ENCODE measurements at places on chromosomes 1 and 21.

DNA sequence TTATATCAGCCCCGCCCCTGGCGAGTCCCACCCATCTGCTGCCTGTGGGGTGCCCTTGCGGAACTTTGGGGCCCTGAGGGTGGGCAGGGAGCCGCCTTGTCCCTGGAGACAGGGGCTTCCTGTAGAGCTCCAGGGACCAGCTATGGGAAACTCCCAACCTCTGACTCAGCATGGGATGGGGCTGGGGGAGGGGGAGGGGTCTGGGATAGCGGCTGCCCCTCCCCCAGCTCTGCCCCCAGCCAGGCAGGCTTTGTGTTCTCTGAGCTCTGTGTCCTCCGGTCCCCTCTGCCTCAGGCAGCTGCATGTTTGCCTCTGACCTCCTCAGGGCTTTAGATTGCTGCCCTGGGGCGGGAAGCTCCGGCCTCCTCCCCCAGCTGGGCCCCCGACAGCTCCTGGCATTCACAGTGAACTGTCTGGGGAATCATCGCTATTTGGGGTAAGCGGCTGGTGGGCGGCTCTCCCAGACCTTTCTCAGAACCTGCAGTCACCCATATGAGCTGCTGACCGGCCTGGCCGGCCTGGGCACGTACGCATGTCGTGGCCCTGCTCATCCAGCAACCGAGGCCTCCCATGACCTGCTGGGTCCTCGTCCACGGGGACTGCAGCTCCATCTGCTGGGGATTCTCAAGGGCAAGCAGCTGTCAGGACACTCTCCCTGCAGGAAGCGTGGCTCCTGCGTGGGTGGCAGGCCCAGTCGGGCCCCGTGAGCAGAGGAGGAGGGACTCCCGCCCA, 17.1 kb downstream of the ARHGEF16 start:
- peak; percentile 86 for DNase-seq

GRCh38 chr1:212794561-212795014, 2.9 kb downstream of the TATDN3 start:
- no peak for DNase-seq

DNA sequence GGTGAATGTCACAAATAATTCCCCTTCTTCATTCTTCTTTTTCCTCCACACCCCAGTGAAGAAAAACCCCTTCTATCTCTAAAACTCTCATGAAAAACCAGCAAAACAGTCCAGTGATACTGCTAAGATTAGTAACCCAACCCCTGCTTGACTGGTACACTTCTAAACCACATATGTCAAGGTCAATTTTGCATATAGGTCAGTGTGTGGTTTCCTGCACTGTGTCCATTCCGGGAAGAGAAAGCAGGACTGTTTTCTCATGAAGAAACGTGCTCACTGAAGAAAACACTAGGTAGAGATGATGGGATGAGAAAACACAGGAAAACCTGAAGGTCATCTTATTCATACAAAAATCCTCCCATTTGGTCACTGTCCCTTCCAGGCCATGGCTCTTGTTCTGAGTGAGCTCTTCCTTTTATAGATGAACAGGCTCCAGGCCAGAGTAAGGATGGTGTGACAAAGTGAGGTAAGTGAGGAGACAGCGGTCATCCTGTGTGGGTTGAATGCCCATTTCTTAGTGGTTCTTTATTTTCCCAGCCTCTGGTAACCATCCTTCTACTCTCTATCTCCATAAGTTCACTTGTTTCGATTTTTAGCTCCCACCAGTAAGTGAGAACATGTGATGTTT, 122.7 kb downstream of the FASLG start:
- DNase-seq = no peak

GRCh38 chr1:229716069-229716468, 90.0 kb downstream of the URB2 start:
- no peak for DNase-seq

- DNase-seq = no peak
Observed at GRCh38 chr1:78958711-78959110, 47.8 kb downstream of the ADGRL4 start.

DNA sequence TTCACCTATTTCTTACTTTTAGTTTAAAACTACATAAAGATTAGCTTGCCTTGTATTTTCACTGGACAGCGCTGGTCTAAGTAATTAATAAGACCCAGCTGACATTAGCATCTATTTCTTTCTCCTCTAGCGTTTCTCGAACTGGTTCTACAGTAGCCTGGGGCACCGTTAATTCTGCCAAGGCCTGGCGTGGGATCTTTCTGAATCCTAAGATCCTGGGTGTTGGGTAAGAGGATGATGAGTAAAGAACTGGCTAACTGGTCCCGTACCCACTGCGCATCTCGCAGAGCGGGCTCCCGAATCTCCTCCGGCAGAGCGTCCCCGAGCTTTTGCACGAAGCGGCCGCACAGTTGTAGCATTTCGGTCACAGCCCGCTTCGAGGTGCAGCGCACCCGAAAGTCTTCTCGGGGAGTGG, 309 bp downstream of the NSL1 start:
- DNase-seq = peak; percentile 27

- DNase-seq = no peak
Observed at GRCh38 chr1:59015708-59016107, 231.9 kb upstream of the JUN start.

GRCh38 chr1:110982320-110982719, 18.6 kb upstream of the LRIF1 start:
- DNase-seq = no peak

- DNase-seq = no peak
Observed at GRCh38 chr1:234970731-234971476, 157.7 kb downstream of the TOMM20 start.

DNA sequence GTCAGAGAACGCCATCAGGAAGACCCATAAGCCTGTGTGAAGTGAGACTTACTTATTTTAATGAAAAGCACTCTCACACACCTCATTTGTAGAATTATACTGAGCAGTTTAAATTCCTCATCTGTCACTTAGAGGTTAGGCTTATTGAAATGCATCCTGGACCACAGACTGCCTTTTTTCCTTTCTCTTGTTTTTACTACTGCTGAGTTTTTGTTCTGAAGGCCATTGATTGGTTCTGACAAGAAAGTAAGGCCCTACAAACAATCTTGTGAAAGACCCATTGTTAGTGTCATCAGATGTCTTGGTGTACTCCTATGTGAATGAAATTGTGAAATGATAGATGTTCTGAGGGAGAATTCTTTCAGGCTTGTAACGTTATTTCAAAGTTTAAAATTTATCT, 1343.3 kb upstream of the ADGRL2 start:
- DNase-seq = no peak

DNA sequence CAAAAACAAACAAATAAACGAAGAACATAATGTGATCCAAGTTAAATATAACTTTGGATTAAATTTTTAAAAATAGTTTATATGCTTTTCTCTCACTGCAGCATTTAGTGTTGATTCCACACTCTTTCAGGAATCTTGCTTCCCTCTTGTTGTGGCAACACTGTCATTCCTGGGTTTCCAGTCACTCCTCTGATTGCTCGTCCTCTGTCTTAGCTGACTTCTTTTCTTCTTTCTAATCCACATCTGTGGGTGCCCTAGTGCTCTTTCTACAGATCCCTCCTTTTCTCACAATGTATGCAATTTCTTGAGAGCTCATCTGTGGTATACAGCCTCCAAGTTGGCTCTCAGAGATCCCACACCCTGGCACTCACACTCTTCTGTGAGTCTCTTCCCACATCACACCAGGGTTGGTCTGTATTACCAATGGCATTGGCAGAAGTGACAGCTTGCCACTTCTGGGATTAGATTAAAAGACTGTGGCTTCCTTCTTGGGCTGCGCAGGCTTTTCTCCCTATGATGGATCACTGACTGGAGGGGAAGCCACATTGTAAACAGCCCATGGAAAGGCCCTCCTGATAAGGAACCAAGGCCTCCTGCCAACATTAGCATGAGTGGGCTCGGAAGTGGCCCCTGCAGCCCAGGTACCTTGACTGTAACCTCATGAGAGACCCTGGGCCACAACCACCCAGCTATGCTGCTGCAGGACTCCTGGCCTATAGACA, 11.5 kb upstream of the MYOC start:
- no peak for DNase-seq

GRCh38 chr21:15281714-15282113, 216.9 kb upstream of the NRIP1 start:
- DNase-seq = no peak

GRCh38 chr21:41923631-41924367, 30.0 kb downstream of the C2CD2 start:
- no peak for DNase-seq

- no peak for DNase-seq
Observed at GRCh38 chr1:207309745-207310273, 11.7 kb upstream of the CD55 start.

DNA sequence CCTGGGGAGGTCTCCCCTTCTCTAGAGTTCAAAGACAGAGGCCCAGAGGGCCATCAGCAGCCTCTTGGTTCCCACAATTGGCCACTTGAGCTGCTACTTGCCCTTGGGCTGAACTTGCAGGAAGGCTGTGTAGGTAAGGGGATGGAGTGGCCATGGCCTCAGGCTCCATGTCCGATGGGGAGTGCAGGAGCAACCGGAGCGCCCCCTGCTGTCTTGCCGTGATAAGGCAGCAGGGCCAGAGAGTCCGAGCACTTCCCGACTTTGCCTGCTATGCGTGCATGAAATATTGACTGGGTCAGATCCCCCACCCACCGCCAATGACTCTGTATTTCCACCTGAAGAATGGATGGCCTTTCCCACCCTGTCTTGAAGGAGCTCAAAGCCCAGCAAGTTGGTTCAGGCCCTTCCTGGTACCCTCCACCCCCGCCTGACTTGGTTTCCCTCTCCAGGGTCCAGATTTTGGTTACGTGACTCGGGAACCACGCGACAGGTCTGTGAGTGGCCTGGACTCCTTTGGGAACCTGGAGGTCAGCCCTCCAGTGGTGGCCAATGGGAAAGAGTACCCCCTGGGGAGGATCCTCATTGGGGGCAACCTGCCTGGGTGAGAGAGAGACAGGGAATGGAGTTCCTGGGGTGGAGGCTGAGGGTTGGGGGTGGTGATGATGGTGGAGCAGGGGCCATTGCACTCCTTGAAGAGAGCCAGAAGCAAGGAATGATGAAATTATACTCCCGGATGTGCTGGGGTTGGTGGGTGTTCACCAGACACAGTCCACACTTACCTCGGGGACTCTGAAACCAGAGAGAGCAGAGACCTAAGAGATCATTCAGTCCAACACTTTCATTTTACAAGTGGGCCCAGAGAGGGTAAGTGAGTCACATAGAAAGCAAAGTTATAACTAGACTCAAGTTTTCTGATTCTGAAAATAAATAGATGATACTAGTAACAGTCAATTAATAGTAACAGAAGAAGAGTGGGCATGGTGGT, 25.6 kb downstream of the PADI3 start:
- peak; percentile 63 for DNase-seq

DNA sequence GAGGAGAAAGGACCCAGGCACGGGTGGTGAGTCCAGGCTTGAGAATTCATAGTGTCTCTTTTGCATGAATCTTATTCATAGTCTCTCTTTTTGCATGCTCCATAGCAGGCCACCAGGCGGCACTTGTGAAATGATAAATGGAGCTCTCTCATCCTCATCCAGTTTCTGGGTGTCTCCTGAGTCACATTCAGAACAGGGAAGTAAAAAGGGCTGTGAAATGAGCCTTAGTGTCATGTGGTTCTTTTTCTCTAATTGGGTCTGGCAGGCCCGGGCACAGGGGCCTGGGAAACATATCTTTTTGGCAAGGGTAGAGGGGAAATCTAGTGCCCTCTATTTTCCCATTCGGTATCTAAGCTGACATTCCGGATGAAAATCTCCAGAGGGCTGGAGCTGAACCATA, 19.1 kb upstream of the NCF2 start:
- DNase-seq = no peak

DNA sequence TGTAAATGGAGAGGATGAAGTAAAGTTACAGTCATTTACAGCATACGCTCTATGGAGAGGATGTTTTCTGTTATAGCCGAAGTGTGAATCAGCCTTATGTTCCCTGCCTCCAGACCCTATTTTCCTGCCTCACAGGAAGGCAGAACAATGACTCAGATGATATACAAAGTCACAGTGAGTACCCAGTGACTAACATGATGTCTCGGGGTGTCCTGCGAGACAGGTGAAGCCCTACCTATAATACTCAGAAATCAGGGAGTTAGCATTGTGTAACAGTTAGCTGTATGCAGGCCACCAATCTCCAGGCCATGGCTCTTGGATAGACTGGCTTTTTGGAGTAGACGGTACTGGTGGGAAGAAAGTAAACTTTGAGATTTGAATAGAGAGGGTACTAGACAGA, 55.6 kb upstream of the FBXO28 start:
- no peak for DNase-seq

GRCh38 chr1:245863566-245864184, 643.4 kb downstream of the SMYD3 start:
- no peak for DNase-seq

DNA sequence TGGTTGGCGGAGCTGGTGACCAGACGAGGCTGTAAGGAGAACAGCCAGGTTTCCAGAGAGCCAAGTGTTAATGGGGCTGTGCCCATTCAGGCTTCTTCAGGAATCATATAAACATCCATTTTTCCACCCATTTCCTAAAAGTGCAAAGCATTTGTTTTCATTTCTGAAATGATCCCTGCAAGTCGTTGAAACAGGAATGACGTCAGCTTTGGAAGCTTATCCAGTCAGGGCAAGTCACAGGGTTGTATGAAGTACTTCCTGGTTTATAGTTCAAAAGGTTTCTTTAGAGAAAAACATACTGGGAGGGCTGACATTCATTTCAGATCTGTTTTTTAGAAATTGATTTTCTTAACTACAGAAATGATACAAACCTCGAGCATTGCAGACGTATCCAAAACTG, 29.2 kb downstream of the IGSF5 start:
- DNase-seq = no peak

DNA sequence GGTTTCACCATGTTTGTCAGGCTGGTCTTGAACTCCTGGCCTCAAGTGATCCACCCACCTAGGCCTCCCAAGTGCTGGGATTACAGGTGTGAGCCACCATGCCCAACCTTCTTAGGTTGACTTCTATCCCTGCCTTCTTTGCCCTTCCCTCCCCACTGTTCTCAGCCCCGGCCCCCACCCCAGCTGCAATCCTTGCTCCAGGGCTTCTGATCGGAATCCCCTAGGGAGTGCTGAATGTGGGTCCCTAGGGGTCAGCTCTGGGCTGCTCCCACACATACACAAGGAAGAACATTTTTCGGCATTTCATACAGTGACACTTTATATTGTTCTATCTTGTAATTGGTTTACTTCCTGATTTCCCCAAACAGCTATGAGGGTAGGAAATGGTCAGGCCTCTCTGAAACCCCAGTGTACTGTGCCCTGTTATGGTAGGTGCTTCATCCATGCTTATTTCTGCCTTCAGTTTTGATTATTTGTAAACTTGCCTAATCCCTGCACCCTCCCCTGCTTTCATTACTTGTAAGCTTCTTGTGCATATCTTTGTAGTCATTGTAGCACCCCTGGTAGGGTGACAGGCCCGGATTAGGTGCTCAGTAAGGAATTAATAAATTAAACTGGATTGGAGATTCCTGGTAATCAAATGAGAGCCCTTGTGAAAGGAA, 5.8 kb upstream of the SRP9 start:
- DNase-seq = no peak

DNA sequence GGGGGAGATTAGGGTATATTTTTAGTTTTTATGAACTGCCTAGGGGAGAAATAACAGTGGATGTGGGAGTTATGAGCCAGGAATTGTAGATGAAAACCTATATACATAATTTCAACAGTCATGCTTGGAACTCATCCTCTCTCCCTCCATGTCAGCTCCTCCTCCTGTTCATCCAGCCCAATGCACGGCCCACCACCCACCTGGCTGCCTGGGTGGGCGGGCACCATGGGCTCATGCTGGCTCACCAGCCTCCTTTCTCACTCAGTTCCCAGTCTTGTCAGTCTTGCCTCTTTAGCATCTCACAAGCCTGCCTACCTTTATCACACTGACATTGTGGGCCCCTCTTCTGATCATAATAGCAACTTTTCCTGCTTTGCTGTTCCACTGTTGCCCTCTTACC, 336.0 kb downstream of the DISC1 start:
- no peak for DNase-seq

- no peak for DNase-seq
Observed at GRCh38 chr1:205588636-205589035, 43.2 kb downstream of the ELK4 start.

All from HuH-7.5 (cell line).